ENCODE measurements at places on chromosomes 7 and 10.
A peak's percentile ranks its signal among the peaks of the same experiment; 100 is the strongest.

- no peak for DNase-seq
These were observed 1.5 kb upstream of the ZNF438 start for GRCh38 chr10:31033147-31033546.

GRCh38 chr7:111025006-111025405, 65.9 kb upstream of the LRRN3 start:
- DNase-seq = no peak

DNA sequence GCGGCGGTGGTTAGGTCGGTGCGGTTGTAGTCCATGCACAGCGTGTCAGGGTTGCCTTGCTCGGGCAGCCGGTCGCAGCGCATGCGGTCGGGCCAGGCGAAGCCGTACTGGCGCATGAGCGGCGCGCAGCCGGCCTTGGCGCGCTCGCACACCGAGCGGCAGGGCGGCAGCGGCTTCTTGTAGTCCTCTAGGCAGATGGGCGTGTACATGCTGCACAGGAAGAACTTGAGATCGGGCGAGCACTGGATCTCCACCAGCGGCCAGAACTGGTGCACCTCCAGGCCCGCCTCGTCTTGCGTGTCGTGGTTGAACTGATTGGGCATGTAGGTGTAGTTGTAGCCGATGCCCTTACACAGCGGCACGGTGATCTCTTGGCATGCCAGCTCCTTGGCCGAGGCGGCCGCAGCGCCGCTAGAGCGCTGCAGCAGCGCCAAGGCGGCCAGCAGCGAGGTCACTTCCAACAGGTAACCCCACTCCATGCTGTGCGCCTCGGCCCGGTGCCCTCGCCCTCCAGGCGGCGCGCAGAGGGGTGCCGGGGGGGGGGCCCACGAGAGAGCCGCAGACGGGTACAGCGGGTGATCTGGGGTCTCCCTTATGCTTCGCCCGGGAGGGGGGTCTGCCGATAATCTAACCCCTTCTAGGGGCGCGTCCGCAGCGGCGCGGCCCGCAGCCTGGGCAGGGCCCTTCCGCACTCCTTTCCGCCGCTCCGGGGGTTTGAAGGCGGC, 983 bp downstream of the FZD8 start:
- DNase-seq = peak; percentile 18

DNA sequence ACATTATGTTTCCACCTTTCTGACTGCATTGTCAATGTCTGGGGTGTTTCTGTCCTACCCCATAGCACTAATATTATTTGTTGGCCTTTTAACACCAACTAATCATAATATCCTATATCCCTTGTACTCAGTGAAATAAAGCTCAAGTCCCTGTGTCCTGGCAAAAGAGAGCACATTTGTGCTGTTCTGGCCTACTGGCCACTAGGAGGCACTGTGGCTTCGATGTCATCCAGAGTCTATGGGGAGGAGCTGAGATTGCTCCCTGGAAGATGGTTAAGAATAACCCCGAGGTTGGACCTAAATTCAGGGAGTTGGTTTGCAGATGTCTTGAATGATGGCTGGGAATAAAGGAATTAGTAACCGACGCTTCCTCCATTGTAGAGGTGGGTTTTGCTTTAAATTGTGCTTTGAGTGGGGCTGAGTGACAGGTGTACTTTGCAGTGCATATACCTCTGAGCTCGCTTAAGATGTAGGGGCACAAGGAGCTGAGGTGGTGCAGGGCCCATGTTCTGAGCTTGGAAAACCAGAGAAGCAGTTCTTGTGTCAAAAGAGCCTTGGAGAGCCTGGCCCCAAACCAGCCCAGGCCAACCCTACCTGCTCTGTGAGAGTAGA, 191.2 kb upstream of the PRSS1 start:
- peak; percentile 40 for DNase-seq

- DNase-seq = no peak
These were observed 391.0 kb downstream of the GFRA1 start for GRCh38 chr10:115882021-115882420.

GRCh38 chr7:153407291-153408046, 644.7 kb upstream of the DPP6 start:
- DNase-seq = no peak

- no peak for DNase-seq
These were observed 217.6 kb downstream of the GFRA1 start for GRCh38 chr10:116055252-116055916.

GRCh38 chr7:25187932-25188331, 40.4 kb downstream of the NPVF start:
- DNase-seq = no peak

DNA sequence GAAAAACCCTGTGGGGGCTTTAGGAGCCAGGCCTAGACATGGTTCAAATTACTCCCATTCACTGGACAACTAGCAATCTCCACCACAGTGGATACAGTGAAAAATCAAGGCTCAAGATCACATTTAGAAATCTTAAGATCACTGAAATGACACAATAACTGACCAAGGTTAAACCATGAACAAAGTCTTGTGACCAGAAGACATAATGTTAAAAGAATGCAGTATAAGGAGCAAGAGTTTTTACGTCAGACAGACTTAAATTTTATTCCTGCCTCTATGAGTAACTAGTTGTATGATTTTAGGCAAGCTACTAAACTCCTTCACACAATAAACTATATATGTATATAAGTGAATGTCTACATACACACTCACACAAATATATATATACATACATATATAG, 68.5 kb downstream of the MICU1 start:
- DNase-seq = no peak

GRCh38 chr7:100053215-100053614, 3.6 kb downstream of the ZSCAN21 start:
- DNase-seq = no peak

DNA sequence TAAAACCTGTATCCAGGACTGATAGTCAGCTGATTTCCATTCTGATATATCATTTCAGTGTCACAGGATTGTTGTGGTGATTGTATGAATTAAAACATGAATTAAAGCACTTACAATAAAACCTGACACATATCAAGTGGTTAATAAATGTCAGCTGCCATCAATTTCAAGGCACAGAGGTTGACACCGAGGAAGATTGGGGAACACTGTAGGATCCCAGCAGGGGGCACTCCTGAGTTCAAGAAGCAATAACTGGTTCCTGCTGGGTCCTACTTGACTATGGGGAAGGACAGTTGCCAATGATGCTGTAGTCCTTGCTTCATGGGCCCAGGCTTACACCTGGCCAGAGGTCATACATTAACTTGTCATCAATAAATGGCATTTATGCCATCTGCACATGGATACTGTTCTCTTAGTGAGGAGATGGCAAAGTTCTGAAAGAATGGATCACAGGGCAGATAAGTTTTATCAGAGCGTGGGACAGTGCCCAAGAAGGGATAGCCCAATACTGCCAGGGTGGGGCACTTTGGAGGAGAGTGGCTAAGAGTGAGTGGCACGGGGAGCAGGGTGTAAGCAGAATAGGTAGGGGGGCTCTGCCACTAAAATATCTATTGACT, 24.1 kb downstream of the FZD1 start:
- DNase-seq = no peak

GRCh38 chr7:96789914-96790313, 80.3 kb upstream of the SEM1 start:
- no peak for DNase-seq

- no peak for DNase-seq
These were observed 779.4 kb upstream of the LRRN3 start for GRCh38 chr7:110311556-110311955.

DNA sequence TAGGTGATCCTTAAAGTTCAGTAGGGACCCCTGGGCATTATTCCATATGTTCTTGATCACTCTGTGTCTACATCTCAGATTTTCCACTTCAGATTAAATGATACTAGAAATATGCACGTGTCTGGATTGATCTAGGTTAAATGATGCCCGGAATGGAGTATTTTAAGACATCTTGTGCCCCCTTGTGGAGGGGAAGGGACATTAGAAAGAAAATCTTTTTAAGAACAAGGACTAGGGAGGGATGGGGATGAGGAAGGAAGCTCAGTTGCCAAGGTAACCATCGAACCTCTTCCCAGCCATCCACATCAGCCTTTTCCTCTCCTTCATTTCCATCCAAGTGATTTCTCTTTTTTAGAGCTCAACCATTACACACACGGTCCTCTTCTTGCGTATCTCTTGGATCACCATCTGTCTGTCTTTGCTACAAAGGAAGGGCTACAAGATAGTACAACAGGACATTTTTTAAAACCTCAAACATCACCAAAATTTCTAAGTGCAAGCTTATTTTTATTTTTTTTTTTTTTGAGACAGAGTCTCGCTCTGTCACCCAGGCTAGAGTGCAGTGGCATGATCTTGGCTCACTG, 40.5 kb downstream of the PRSS2 start:
- DNase-seq = no peak

DNA sequence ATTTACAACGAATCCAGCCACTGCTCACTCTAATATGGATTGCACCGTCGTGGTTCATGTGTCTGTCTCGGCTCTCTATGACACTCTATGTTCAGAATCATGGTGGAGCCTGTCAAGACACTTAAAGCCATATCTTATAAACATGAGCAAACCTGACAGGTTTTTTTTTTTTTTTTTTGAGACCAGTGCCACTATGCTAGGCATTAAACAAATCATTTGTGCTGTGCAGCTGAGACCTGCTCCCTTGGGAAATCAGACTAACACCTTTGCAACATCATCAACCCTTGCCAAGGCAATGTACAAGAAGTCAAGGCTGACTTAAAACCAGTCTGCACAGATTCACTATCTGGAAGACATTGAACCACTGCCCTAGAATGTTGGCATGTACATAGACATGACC, 181.2 kb upstream of the ANK3 start:
- DNase-seq = no peak

DNA sequence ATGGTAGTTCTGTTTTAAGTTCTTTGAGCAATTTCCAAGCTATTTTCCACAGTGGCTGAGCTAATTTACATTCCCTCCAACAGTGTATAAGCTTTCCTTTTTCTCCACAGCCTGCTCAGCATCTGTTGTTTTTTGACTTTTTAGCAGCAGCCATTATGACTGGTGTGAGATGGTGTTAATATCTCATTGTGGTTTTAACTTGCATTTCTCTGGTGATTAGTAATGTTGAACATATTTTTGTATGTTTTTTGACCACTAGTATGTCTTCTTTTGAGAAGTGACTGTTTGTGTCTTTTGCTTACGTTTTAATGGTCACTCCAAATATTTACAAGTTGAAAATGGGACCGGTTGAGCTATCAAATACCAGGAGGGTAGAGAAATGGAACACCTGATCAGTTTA, 20.4 kb downstream of the GNG11 start:
- no peak for DNase-seq

- DNase-seq = no peak
These were observed 310.4 kb upstream of the PHF14 start for GRCh38 chr7:10662982-10663884.

- DNase-seq = no peak
These were observed 105.6 kb downstream of the AHR start for GRCh38 chr7:17404006-17404405.

DNA sequence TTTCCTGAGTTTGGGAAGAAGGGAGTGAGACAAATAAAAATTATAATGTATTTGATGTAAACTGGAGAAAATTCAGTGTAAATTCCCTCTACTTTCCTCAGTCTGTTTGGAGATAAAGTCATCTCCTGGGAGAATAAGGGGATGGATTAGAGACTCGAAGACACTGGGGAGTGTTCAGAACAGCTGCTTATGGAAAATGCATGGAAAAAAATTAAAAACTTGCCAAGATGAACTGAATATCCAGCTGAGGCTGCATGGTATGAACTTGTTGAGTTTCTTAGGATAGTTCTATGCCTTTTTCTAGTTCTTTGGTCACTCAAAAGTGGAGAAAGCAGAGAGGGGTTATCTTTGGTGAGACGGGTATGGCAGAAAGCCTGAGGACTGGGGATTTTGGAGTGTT, 210.5 kb downstream of the BICC1 start:
- no peak for DNase-seq

DNA sequence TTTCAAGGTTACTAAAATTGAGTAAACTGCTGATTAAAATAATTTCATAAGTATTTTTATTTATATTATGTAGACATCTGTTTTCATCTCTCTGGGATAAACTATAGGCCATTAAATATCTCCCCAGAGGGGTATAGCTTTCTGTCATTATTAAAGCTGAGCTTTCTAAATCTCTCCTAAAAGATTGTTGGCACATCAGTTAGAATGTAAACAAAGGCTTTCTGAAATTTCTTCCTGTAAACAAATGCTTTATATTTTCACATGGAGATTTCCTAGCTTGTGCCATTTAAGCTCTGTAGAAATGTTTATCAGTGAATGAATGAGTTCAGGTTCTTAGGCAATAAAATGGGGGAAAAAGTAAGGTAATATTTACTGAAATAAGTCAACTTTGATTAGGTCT, 35.7 kb downstream of the PPP1R9A start:
- no peak for DNase-seq

All from T-helper 17 cell (primary cell).